Cortex of kidney (tissue), 1 donor: ENCODE measurements at places on chromosomes 6 and 20.

DNA sequence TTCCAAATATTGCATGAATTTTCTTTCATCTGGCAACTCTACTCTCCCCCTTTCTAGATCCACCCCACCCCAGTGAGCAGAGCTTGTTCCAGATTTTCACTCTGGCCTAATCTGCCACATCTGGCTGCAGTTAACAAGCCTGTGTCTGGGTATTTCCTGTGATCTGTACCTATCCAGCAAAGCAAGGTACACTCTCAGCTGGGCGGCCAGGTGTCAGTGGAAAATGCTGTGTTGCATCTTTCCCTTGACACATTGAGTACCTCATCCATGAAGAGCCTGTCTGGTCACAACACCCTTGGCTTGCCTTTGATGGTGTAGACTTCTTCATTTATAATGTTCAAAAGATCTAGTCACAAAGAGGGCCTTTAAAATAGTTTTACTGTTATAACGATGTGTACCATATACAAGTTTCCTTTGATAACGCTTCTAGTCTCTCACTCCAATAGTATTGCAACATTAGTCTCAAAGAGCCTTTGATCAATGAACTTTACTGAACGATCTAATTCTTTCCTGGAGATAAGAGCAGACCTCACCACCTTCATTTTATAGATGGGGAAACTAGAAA lies 6.0 kb upstream of the RNF182 start:
- no peak for DNase-seq

GRCh38 chr20:57450419-57450818 lies 59.2 kb downstream of the RBM38 start:
- no peak for DNase-seq

GRCh38 chr20:61953037-61954021 lies 112.4 kb downstream of the TAF4 start:
- DNase-seq, result no peak

GRCh38 chr6:159505140-159505922 lies 187.7 kb downstream of the SOD2 start:
- no peak for DNase-seq

GRCh38 chr6:82963191-82963925 lies 102.3 kb downstream of the UBE3D start:
- no peak for DNase-seq

- no peak for DNase-seq
Observed at GRCh38 chr6:163347021-163347446, 67.5 kb upstream of the QKI start.

DNA sequence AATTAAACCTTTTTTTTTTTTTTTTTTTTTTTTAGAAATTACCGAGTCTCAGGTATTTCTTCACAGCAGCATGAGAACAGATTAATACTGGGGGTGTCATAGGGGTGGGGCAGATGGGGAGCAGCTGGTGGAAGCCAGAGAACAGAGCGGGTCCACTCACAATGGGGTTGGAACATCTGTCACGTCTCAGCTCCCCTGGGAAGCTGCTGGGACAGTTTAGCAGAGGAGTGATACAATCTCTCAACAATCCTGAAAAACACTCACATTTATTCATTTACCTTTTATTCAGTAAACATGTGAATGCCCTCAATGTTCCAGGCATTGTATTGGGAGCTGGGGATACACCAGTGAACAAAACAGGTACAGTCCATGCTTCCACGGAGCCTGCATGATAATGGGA lies 162.2 kb downstream of the SMOC2 start:
- DNase-seq, result no peak

DNA sequence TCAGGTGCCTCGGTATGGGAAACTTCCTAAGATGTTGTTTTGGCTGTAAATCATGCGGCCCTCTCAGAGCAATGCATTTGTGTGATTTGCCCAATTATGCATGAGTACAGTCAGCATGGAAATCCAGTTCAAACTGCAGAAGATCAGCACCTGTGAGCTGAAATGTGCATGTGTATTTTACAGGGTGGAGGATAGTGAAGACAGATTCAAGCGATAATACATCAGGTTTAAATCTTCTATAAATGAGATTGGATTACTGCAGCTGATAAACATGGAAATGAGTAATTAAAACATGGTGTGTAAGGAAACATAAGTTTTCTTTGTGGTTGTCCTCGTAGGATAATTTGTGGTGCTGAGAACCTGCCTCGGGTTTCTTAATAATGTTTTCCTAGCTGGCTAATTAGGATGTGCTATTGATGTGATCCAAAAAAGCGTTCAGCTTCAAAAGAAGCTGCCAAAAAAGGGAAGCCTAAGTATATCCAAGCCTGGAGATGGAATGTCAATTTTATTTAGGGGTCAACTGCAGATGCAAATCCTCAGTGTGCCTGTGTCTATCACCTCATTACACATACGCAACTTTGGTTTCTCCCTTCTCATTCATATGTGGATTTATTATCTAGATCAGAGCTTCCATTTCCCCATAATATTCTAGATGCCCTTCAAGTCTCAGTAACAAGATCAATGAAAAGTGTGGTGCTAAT lies 117.1 kb upstream of the CCDC28A start:
- no peak for DNase-seq

- DNase-seq, result no peak
Observed at GRCh38 chr6:30163090-30163917, at the start of gene TRIM15. Gene TRIM15 (plus strand): TSS chr6:30163546. CDS start chr6:30163685, 139 bp downstream.

GRCh38 chr6:37695857-37696219 lies 1.8 kb downstream of the MDGA1 start:
- no peak for DNase-seq

GRCh38 chr6:53119349-53119748 lies 29.3 kb downstream of the GCM1 start:
- DNase-seq, result no peak

GRCh38 chr20:20327746-20328145 lies 40.2 kb upstream of the INSM1 start:
- no peak for DNase-seq

- DNase-seq, result no peak
Observed at GRCh38 chr6:25407431-25407830, 128.3 kb downstream of the CARMIL1 start.

- DNase-seq, result no peak
Observed at GRCh38 chr20:7702141-7702540, 238.1 kb downstream of the HAO1 start.

DNA sequence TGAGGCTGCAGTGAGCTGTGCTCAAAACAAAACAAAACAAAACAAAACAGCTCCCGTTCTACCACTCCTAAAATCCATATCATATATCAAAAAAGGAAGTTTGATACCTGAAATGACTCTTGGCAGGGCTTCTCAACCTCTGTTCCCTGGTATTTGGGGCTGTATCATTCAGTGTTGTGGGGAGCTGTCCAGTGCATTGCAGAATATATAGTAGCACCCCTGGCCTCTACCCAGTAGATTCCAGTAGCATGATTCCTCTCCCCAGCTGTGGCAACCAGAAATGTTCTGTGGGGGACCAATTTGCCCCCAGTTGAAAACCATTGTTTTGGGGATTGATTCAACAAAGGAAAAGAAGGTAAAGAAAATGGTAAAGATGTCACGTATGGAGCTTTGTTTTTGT lies 238.9 kb downstream of the PRL start:
- DNase-seq, result no peak

DNA sequence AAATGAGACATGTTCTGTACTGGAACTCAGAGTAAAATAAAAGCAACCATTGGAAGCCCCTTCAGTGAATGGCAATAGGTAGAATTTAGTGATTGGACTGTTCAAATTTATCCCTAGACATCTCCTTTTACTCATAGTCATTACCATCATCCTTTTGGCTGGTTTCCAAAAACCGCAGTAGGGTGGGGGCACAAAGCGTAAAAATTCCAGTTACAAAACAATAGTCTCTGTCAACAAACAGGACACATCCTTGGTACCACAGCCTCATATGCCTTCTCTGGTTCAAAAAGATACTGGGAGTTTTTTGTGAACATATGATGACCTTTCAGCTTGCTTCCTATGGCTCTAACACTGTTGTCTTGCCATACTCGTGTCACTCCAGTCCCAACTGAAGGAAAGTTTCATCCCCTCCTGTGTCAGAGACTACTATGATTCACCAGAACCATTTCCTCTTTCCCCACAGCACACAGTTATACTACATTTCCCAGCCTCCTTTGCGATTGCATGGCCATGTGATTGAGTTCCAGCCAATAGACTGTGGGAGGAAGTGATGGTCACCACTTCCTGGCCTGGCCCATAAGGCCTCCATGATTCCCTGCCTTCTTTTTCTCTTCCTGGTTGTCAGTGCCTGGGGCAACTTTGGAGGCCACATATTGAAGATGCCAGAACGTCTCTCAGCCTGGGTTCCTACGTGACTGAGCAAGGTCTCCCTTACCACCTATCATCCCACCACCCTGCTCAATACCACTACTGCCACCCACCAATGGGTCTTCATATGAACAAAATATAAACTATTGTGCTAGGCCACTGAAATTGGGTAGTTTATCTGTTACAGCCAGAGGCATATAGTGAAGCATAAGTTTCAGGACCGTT lies 162.4 kb downstream of the ID4 start:
- no peak for DNase-seq

GRCh38 chr6:73491377-73491776 lies 29.5 kb downstream of the EEF1A1 start:
- no peak for DNase-seq

DNA sequence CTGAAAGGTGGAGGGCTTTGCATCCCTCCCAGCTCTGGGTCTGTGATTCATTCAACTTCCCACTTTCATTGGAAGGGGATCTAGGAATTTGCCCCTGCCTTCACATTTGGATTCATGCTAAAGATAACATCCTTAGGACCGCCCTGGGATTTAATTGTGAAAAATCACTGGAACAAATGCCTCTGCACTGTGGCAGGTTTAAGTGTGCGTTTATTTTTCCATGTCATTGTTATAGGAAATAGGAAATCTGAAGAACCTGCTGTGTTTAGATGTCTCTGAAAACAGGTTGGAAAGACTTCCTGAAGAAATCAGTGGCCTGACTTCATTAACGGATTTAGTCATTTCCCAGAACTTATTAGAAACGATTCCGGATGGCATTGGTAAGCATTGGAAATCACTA lies 104.7 kb downstream of the LRRC1 start:
- no peak for DNase-seq

DNA sequence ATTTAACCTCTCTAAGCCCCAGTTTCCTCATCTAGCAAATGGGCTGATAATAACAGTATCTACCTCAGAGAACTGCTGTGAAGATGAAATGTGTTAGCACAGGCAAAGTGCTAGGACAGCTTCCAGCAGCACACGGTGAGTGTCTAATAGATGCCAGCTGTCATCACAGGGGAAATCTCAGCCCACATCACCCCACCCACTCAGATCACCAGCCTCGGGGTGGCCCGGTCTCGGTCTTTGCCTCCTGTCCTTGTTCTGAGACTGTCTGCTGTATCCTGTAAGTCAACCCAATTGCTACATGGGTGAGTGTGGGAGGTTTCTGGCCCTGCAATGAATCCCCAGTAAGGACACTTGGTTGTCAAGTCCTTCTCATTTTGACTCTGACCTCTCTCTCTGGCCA lies 99.5 kb upstream of the ZNFX1 start:
- DNase-seq, result no peak

DNA sequence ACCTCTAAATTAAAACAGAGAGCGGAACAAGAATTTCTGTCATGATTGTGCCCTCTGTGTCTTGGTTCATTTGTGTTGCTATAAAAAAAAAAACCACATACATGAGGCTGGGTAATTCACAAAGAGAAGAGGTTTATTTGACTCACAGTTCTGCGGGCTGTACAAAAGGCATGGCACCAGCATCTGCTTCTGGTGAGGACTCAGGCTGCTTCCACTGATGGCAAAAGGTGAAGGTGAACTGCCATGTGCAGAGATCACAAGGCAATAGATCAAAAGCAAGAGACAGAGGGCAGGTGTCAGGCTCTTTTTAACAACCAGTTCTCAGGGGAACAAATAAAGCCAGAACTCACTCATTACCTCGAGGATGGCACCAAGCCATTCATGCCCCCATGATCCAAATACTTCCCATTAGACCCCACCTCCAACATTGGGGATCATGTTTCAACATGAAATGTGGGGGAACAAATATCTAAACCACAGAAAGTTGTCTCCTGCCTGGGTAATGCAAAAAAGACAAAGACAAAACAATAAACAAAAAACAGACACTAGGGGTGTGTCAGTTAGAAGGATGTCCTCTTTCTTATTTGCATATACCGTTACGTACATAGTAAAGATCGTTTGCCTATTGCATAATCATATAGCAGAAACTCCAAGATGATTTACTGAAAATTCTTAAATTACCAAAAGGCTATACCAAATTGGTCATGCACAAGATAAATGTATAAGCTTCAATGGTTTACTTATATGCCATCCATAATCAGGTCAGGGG lies 17.0 kb downstream of the SERPINB9 start:
- no peak for DNase-seq

GRCh38 chr20:48092596-48093280 lies 307.5 kb upstream of the SULF2 start:
- DNase-seq, result no peak

GRCh38 chr6:112298021-112298745 lies 43.8 kb upstream of the LAMA4 start:
- DNase-seq, result no peak

DNA sequence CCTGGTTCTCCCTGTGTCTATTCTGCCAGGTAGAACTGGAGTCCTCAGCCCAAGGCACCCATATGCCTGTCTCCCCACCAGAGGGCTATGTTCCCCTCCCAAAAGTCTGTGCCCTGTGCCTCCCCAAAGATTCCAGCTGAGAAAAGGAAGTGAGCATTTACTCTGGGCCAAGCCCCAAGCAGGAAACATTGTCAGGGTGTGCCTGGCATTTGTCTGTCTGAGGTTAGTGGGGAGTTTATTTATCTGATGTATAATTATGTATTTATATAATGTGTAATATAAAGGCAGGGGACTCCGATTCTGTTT lies 5.6 kb downstream of the GDF5 start:
- no peak for DNase-seq

DNA sequence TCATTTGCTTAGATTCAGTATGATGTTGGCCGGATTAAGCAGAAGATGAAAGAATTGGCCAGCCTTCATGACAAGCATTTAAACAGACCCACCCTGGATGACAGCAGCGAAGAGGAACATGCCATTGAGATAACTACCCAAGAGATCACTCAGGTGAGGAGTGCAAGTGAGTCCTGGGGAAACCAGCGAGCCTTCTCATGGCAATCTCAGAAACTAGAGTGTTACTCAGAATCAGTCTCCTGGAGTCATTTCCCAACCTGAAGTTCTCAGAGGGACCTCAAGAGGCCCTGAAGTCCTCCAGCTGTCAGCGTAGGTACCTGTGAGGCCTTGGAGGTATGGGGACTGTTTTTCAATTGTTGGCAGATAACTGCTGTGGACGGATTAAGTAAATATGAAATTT lies 16.9 kb downstream of the STX16 start:
- DNase-seq, result no peak

GRCh38 chr6:64280569-64280968 lies 645.0 kb downstream of the PHF3 start:
- DNase-seq, result no peak

GRCh38 chr6:15387118-15387517 lies 141.2 kb downstream of the JARID2 start:
- no peak for DNase-seq

- no peak for DNase-seq
Observed at GRCh38 chr6:169722362-169723199, 1.7 kb downstream of the PHF10 start.

- DNase-seq, result no peak
Observed at GRCh38 chr20:3889489-3890397, 556 bp downstream of the PANK2 start.
